Mucosa of descending colon (tissue), 3 donors: ENCODE measurements at places on chromosomes 4 and X.

GRCh38 chrX:40107291-40108161 is 9.8 kb upstream of the BCOR start:
- DNase-seq = peak; percentile 78

DNA sequence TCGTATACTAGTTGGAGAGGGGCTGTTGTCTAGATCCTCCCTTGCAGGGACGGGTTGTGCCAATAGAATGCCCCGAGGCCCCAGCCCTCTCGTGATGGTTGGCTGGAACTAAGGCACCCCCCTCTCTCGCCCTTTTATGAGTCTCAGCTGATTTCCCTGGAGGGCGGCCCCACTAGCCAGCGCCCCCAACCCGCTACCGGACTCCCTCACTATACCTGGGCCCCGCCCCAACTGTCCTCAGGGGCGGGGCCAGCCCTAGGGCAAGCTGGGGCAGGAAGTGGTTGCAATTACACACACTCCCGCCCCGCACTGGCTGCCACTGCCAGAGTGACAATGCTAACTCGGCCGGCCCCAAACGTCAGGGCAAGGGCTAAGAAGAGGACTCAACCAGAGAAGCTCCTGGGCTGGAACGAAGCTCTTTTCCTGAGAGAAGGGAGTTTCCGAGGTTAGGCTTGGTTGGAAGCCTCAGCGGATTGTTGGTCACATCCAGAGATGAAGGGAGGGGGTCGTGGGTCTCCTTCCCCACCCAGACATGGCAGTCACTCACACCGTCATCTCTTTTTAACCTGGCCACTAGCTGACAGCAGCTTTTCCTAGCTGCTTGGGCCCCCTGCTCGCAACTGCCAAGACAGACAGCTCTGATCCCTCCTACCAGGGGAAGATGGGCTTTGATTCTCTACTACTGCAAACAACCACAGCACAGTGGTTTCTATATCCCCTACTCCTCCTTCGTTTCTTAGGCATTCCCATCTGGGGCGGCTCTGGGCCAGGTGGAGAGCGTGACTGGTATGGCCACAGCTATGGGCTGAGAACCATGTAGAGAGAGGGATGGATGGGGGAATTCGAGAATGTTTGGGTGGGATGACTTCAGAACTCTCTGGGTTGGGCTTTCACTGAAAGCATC is 21.0 kb upstream of the BCORL1 start:
- DNase-seq = peak; percentile 83

DNA sequence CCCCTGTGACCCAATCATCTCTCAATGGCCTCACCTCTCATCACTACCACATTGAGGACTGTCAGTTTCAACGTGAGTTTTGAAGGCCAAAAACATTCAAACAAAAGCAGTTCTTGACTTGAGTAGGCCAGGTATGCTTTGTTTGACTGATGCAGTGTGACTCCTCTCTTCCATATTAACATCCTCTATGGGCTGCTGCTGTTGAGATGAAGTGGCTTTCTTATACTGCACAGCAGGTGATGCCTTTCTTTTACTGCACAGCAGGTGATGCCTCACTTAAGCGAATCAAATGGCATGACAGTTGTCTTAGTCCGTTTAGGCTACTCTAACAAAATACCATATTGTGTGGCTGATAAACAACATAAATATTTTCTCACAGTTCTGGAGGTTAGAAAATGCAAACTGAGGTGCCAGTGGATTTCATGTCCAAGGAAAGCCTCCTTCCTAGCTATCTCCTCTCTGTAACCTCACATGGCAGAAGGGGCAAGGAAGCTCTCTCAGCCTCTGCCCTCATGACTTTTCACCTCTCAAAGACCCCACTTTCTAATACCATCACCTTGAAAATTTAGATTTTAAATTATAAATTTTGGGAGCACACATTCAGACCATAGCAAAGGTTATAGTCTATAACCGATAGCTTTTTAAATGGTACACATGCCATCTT is 2267.9 kb upstream of the AGA start:
- no peak for DNase-seq

- peak; percentile 37 for DNase-seq
These were observed 64.2 kb downstream of the SPINK2 start for GRCh38 chr4:56757261-56757746.

DNA sequence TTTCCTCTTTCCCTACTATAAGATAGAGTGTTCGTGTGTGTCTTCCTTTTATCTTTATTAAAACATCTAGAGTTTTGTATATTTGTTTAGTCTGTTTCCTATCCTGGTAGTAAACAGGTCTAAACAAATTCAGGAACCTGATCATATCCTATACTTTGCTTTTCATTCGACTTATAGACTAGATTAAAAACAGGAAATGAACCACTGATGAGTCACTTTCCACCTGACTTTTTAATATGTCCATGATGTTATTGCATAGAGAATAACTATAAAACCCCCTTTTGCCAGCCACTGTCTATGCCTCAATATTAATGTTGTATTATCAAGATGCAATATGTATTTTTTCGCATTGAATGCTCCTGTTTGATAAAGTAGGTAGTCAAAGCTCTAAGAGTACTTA is 1794.0 kb downstream of the STIM2 start:
- no peak for DNase-seq

- no peak for DNase-seq
These were observed 5.8 kb downstream of the MECP2 start for GRCh38 chrX:154091678-154092077.

GRCh38 chrX:353566-354535 is 32.9 kb downstream of the PPP2R3B start:
- DNase-seq = no peak

- no peak for DNase-seq
These were observed 143.9 kb downstream of the GLRA2 start for GRCh38 chrX:14673236-14673635.
